Inflammatory macrophage (primary cell): ENCODE measurements at places on chromosomes 5 and 9.

GRCh38 chr5:168434746-168435321, 51.4 kb upstream of the RARS1 start:
- no peak for DNase-seq

- DNase-seq: no peak
These were observed 60.9 kb downstream of the FREM1 start for GRCh38 chr9:14849296-14849695.

- no peak for DNase-seq
These were observed 1.9 kb upstream of the HINT2 start for GRCh38 chr9:35816708-35817107.

DNA sequence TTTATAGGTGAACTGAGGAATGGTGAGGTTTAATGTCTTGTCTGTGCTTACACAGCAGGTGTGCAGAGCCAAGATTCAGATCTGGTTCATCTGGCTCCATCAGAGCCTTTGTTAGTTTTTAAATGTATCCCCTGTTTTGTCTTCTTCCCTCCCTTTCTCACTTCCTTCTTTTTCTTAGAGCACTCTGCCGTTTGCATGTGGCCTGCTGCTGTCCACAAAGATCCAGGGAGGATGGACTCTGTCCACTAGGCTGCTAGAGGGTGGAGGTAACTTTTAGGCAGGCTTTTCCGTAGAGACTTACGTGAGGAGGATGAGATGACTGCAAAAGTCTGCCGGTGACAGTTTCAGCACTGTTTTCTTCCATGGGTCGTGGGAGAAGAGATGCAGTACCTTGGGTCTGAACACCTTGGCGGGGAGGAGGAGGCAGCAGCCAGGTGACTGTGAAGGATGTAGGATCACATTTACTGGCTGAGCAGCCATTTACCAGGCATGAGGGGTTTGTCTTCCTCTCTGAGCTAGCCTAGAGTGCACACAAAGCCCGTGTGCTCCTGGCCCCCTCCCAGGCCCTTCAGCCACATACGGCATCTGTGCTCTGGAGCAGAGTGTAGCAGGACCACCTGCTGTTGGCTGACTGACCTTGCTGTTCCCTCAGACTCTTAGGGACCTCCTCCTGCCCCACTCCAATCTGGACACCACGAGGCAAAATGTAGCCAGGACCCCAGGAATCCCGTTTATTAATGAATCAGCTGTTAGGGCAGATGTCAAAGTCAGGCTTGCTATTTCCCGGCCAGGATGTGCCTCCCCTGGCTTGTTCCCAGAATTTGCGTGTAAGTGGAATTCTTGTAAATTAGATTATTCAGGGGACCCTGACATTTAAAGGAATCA, 1.8 kb downstream of the NTMT1 start:
- DNase-seq: no peak

DNA sequence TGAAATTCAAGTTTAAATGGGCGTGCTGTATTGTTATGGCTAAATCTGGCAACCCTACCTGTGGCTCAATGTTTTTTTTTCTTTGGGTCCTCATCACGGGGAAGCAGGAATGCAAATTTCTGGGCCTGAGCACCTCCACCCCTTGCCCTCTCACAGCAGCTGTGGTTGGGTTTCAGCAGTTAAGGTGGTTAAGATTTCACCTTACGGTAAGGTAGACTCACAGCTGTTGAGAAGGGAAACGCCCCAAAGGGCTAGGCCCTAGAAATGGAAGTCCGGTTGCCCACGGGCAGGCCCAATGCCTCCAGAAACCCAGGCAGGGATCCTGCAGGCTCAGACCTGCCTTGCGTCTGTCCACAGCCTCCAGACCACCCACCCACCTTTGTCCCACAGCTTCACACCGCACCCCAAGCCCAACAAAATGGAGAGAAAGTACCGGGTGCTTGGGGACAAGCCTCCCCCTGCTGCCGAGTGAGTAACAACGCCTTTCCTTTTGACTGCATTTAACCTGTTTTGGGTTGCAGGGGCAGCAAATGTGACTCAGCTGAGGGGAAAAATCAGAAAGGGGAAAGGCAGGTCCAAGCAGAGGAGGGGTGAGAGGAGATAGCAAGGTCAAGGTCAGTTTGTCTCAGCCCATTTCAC, 48.1 kb upstream of the TDRD7 start:
- no peak for DNase-seq

GRCh38 chr5:30608501-30608900, 585.0 kb upstream of the CDH6 start:
- no peak for DNase-seq

GRCh38 chr5:57072218-57072892, 101.5 kb upstream of the GPBP1 start:
- DNase-seq: no peak

DNA sequence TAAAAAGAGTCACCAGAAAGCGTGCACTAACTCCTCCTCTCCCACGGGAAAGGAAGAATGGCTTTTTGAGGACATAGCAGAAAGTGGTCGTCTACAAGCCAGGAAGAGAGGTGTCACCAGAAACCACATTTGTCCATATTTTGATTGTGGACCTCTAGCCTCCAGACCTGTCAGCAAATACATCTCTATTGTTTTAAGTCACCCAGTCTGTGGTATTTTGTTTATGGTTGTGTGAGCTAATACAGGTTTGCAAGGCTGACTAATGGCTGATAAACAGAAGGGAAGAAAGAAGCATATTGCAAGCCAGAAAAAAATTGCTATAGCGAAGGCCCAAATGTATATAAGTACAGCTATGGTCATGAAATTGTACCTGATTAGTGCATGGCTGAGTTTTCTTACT, 21.4 kb downstream of the WDR70 start:
- DNase-seq: no peak

- DNase-seq: no peak
These were observed 92.0 kb upstream of the ERCC6L2 start for GRCh38 chr9:95783426-95783975.

GRCh38 chr5:16192311-16192710, 12.7 kb upstream of the MARCHF11 start:
- no peak for DNase-seq

GRCh38 chr5:65981548-65981947, 55.2 kb downstream of the ERBIN start:
- peak; percentile 9 for DNase-seq

GRCh38 chr5:159227452-159227851, 18.1 kb upstream of the RNF145 start:
- DNase-seq: peak; percentile 11
